ENCODE measurements at places on chromosomes 5 and 9.

- DNase-seq = no peak
These were observed 19.5 kb upstream of the CRB2 start for GRCh38 chr9:123336449-123336848.

GRCh38 chr9:115195912-115196311, 78.0 kb upstream of the TNC start:
- no peak for DNase-seq

DNA sequence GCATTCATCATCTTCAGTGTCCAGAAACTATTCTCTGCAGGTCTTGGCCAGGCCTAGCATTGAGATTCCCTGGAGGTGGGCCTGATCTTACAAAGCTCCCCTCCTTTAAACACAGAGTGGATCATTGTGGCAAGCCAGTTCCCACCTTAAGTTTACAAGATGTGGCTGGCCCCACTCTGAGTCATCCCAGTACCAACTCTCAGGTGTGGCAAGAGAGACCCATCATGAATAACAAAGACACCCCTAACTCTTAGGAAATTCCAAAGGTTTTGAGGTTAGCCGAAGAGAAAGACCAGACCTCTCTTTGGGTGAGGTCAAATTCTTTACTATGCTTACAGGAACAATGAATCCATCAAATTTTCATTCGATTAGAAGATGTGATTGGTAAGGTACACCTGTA, 78.2 kb downstream of the RFK start:
- DNase-seq = no peak

DNA sequence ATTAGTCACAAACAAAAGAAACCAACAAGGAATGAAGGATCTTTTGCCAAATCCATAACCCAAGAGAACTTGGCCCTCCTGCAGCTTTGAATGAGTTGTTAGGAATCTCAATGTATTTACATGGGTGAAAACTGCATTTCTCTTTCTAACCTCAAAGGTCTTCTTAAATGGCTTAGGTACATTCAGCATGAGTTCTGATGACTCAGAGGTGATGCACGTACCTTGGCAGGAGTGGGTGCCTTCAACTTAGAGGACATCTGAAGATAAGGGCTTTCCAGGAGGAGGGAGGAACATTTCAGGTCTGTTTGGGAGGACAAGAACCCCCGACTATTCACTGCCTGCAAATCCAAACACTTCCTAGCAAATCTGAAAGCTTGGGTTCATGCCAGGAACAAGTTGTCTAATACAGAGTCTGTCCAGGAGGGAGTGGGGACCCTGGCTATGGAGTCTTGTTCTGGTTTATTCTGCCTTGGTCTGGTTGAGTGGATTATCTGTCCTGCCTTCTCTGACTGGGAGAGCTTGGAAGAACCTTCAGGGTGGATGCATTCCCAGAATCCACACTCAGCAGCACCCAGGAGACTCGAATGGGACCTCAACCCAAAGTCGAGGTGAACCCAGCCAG, 65.7 kb downstream of the IRX2 start:
- no peak for DNase-seq

Data from activated CD8-positive, alpha-beta memory T cell treated with anti-CD3 and anti-CD28 coated beads, Interleukin-2, amount 50 U/mL, for 4 hours (primary cell).